NCI-H1048 (cell line): ENCODE measurements at places on chromosomes 2 and 18.
A peak's percentile ranks its signal among the peaks of the same experiment; 100 is the strongest.

- DNase-seq: no peak
These were observed 109.7 kb upstream of the SP3 start for GRCh38 chr2:174074831-174075230.

GRCh38 chr2:226664140-226664539, 135.5 kb downstream of the IRS1 start:
- no peak for DNase-seq

- DNase-seq: no peak
These were observed 69.2 kb downstream of the KCTD1 start for GRCh38 chr18:26479065-26479680.

DNA sequence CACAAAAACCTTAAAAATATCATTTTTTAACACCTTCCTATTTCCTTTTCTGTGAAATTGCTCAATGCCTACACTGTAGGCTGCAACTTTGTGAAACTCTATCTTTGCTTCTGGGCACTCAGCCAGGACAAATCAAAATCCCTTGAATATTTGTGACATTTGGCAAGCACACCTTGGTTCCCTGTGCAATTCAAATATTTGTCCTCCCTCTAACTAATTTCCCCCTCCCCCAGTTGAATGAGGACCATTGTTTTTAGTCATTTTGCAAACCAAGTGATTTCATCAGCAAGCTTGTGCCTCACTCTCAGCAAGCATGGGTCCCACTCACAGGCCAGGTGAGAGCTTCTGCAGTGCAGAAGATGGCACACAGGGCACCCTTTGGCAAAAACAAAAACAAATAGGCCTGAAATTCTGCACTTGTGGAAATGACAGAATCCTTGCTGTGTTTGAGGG, 541.5 kb downstream of the CNTNAP5 start:
- peak; percentile 30 for DNase-seq

DNA sequence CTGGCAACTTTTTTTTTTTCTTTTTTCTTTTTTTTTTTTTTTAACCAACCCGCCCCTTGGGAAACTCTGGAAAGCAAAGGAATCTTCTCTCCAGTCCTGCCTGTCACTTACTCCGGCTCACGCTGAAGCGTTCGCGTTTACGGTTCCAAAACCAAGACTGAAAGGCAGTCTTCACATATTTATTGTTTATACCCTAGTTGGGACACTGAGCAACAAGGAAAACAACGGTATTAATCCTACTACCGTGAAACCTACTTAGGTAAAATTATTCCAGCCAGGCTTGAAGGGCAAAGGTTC, 125.4 kb downstream of the OSBPL1A start:
- DNase-seq: no peak

DNA sequence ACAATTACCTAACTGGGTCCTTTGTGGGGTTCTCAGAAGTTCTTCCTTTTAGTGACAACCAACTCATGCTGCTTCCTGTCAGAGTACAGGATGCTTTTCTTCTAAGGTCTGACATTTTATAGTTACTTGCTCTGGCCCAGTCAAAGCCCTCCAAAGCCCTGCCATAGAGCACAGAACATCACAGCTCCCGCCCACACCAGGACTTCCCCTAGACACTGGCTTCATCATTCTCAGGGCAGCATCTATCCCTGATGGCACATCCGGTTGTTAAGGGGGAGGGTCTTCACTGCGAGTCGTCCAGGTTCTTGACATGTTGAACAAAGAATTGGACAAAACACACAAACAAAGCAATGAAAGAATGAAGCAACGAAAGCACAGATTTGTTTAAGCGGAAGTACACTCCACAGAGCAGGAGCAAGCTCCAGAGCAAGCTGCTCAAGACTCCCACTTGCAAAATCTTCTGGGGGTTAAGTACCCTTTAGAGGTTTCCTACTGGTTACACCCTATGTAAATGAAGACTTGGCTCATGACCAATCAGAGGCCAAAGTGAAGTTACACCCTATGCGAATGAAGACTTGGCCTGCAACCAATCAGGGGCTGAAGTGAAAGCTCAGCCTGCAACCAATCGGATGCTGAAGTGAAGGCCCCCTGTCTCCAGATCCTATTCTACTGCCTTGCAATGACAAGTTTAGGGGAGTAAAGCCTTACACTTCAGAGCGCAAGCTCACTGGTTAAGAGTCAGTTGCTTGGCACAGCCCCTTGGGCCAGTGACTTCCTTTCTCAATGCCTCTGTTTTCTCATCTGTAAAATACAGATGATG, 79.0 kb downstream of the HDAC4 start:
- no peak for DNase-seq

- DNase-seq: no peak
These were observed 799 bp downstream of the CEP68 start for GRCh38 chr2:65057054-65057375.

DNA sequence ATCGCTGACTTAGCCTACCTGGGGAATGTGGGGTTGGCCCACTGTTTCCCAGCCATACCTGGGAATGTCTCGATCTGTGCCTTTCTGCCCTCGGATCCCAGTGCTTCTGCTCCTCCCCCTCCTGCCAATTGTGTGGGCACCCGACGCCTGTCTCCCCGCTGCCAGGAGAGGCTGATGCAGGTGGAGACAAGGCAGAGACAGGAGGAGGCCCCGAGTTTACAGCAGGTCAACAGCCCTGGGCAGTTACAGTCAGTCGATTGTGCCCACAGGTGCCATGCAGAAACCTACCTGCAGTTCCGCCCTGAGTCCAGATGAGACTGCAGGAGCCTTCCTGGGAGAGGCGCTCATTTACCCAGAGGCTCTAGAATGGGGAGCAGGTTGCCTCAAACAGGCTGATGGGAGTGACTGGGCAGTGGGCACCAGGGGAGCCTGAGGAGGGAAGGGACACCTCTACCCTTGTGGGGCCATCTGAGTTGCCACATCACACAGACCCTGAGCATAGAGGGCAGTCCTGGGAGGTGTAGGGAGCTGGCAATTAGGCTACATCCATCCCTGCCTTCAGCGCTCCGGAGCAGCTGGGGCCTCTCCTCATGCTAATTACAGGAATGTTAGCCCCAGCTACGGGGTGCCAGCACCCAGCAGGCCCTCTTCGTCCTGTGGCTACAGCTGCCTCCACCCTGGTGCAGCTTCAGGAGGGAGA, 300.1 kb downstream of the NDUFA10 start:
- DNase-seq: no peak

GRCh38 chr2:65228263-65228750, 676 bp downstream of the ACTR2 start:
- no peak for DNase-seq

GRCh38 chr2:205287316-205287715, 395.0 kb upstream of the NRP2 start:
- no peak for DNase-seq
